ENCODE measurements at places on chromosomes 13 and 19. TPM values are rescaled to one million over a fixed set of nuclear protein-coding genes. Genes with fewer than 3 reads are reported as not detected.

- no peak for DNase-seq
These were observed 438.6 kb downstream of the TSHZ3 start for GRCh38 chr19:30910485-30911240.

DNA sequence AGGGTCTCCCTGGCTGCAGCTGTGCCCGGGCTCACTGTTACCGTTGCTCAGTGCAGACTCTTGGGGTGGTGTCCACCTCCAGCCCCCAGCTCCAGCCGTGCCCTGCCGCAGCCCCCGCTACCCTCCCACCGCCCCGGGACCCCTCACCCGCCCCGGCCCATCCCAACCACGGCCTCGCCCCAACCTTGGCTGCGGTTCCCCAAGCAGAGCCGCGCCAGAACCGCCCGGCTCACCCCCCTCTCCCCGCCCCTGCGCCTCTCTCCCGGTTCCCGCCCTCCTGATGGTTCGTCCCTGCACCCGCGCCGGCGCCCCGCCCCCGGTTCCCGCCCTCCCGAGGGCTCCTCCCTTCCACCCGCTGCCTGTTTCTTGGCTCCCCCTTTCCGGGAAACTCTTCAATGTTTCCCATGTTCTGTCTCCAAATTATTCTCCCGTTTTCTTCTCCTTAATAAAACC lies 40.3 kb downstream of the ANKRD10 start:
- peak; percentile 36 for DNase-seq

CNFN gene
- total RNA-seq, result not detected

DNA sequence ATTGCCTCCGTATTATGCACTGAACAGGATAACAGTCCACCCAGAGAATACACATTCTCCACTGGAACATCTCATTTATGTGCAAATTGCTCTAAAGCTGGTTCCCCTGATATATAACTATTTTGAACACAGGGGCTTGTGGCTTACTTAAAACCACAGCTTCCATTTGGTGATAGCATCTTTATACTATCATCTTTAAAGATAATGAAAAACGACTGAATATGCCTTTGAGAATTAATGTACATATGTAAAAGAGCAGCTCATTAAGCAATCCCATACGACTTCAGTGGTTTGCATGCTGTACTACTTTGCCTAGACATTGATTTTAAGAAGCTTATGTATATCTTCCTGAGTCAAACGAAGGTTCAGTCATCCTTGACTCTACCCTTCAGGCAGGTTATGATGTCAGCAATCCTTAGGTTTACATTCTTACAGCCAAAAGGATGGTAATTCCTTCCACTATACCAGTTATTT lies 40.8 kb downstream of the BRD4 start:
- peak; percentile 33 for DNase-seq

- DNase-seq, result no peak
These were observed 23.5 kb downstream of the FLT1 start for GRCh38 chr13:28471421-28471820.

DNA sequence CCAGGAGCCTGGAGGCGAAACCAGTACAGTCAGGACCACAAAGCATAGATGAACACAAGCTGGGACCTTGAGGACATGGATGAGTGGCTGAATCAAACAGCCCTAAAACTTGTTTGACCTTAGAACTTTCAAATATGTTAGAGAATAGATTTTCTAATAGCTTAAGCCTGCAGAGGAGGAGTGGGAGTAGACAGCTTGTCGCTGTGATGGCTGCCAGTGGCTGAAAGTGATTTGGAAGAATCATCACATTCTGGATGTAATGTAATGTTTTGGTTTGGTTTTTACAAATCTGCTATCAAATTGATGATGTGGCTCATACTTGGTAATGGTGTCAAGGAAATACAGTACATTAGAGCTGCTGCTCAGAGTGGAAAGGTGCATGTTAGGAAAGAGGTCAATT lies 12.0 kb downstream of the IGFL3 start:
- DNase-seq, result no peak

- DNase-seq, result no peak
These were observed 3.6 kb downstream of the F2RL3 start for GRCh38 chr19:16892436-16892835.

SMIM44 gene
- not detected for total RNA-seq

ATP4A gene
- total RNA-seq, result not detected

DNA sequence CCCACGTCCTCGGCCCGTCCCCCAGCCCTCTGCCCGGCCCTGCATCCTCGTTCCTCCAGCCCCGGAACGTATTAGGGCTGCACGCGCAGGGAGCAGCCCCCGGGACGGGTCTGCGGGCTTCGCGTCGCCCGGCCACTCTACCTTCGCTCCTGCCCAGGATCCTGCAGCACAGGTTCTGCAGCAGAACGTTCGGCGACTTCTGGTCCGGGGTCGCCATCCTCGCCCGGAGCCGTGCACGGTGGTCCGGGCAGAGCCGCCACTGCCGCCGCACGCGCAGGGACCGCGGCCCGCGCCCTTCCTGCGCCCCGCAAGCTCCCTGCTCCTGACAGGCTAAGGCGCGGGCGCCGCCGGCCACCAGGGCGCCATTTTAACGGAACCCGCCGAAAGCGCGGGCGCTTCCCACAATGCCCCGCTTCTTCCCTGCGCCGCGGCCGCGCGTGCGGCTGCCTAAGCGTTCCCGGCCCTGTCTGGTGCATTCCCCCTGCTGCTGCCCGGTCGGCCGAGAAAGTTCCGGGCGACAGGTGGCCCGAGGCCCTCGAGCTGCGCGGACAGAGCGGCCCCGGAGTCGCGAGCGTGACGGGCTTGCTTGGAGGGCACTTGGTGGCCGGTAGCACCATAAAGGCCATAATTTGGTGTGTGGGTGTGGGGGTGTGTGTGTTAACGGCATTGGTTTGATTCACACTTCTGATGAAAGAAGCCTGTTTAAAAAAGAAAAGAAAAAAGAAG lies at the start of gene TUBGCP3:
TSS of gene TUBGCP3 (minus strand) at position 390 of the 726 bp plus-strand sequence. CDS start at position 217, 173 bp downstream.
- DNase-seq, result peak; percentile 45

RCBTB1 gene
- 21.3 TPM for total RNA-seq

TRAPPC6A gene
- total RNA-seq, result 24.5 TPM

GRCh38 chr13:29572575-29572974 lies 22.9 kb downstream of the SLC7A1 start:
- DNase-seq, result no peak

DNA sequence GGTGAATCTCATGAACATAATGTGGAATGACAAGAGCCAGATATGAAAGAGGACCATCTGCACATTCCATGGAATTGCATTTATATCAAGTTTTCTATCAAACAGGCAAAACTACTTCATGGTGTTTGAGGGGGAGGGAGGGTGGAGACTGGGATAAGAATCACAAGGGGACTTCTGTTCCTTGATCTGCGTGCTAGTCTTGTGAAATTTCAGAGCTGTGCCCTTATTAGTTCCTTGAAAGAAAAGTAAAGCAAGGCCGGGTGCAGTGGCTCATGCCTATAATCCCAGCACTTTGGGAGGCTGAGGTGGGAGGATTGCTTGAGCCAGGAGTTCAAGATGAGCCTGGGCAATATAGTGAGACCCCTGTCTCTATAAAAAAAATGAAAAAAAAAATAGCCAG lies 30.2 kb upstream of the CEBPG start:
- DNase-seq, result no peak

DNA sequence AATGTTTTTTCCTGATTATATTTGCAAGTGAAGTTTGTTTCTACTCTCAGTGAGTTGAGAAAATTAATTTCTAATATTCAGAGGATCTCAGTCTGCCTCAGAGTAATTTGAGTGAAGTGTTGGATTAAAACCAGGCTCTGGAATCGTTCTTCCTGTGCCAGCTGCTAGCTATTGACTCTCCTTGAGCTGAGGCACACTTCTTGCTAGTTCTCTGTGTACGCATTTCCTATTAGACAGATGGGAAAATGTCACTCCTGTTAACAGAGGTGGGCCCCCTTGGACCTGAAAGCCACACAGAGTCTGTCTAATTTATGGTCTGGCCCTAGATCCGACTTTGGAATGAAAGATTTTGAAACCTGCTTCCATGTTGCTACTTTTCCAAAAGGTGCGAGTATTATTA lies 107.6 kb upstream of the RNF113B start:
- no peak for DNase-seq

BRME1 gene
- 0.26 TPM for total RNA-seq

GRCh38 chr19:15464394-15465385 lies at the start of gene RASAL3:
Gene RASAL3 (minus strand): TSS chr19:15464544. CDS start chr19:15464358, 186 bp downstream.
- DNase-seq, result no peak

DNA sequence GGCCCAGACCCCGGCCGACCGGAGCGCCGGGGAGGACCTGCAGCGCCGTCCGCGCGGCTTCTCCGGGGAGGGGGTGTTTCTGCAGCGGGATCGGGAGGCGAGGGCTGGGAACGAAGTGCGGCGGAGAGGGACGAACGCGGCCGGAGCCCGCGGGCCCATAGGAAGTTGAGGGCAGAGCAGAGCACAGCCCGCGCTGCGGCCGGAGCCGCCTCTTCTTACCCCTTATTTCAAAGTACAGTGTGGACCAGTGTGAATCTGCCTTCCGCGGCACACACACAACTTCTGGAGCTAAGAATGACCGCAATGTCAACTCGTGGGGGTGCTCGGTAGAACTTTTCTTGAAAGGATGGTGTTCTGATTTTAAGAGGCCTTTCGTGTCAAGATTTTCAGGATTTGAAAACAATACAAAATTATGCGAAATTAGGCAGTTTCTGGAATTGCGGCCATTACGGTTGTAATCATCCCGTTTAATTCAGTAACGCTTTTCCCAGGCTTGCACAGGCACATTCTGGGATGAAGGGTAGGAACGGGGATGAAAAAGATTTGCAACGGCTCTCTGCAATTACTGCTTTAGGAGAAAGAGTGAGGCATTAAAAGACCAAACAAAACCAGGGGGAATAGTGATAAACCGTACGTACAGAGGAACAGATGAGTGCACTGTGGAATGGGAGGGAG lies 821 bp downstream of the TDRD3 start:
- peak; percentile 33 for DNase-seq

DNA sequence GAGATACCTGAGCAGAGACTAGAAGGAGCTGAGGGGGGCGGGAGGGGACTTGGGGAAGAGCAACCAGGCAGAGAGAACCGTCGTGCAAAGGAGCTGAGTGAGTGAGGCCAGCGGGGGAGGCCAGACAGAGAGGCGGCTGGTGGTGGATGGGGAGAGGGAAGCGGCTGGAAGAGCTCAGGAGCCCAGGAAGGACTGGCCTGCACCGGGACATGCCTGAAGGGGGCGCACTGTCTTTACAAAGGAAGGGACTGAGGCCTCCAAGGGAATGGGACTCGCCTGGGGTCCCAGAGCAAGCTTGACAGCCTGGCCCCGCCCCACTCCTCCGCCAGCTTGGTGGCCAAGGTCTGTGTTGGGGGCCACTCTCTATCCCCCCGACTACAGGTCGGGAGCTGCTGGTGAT lies 14.9 kb downstream of the ONECUT3 start:
- DNase-seq, result no peak

GRCh38 chr13:113452942-113453901 lies at the start of gene ADPRHL1:
Gene ADPRHL1 (minus strand): TSS chr13:113453488. CDS start chr13:113453437, 51 bp downstream.
- no peak for DNase-seq

CATSPERD gene
- not detected for total RNA-seq

SIGLEC14 gene
- total RNA-seq, result not detected

GRCh38 chr19:2315818-2316353 lies 7.9 kb upstream of the LINGO3 start:
- DNase-seq, result no peak

- no peak for DNase-seq
These were observed 192.2 kb upstream of the TSHZ3 start for GRCh38 chr19:31541396-31541795.

DNA sequence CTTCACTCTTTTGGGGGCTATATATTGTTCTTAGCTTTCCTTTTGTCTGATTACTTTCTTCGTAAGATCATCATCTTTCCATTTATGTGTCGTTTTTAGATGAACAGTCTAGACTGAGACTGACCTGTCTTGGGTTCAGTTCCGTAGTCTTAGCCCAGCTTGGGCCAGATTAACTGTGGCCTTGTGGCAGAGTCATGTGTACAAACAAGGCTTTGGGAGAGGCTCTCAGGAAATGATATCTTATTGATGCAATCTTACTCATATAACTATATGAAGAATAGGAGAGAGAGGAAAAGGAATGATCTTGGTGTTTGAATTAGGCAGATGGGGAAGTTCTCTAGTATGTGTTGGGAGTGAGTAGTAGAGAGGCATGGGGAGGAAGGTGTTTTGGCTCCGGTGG lies 6.8 kb upstream of the ERCC5 start:
- no peak for DNase-seq

DNA sequence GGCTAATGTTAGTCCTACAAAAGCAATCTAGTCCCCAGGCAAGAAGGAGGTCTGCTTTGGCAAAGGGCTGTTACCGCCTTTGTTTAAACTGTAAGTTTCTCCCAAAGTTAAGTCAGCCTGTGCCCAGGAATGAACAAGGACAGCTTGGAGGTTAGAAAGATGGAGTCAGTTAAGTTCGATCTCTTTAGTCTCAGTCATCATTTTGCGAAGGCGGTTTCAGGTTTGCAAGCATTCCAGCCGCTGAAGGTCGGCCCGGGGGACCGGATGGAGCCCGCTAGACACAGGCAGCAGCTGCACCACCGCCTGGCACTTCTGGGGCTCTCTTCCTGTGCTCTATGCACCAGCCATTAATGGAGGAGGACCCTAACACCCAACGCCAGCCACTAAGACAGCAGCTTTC lies 91.3 kb downstream of the STK24 start:
- no peak for DNase-seq

DNA sequence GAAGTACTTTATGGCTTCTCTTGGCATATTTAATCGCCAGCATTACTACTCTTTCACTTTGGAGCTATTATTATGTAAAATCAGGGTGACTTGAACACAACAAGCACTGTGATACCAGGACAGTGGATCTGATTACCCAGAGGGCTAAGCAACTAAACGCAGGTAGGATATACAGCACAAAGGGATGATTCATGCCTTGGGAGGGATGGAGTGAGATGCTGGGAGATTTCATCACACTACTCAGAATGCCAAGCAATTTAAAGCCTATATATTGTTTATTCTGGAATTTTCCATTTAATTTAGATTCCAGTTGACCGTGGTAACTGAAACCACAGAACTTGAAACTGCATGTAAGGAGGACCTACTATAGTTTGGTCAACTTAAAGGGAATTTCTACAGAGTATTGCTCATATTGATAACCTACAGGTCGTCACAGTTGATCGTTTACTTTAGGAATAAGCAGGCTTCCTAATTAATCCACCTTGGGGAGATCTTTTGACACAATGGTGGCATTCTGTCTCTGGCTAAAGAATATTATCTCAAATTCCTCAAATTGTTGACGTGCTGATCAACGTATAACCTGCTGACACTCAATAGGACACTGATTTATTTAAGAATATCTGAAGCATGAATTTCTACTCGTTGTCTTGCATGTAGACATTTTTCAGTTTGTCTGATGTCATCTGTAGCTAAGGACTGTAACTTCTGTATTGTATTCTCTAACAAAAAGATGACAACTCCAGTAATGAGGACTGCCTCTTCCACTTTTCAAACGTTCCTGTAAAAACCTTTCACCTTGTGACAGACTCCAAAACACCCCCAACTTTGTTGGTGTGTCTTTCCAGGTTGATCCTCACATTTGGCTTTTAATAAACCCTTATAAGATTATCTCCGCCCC lies 254.2 kb downstream of the GPC5 start:
- peak; percentile 23 for DNase-seq

PTGIR gene
- not detected for total RNA-seq

- peak; percentile 33 for DNase-seq
These were observed 16.5 kb downstream of the SIGLEC7 start for GRCh38 chr19:51158474-51159129.
